ENCODE measurements at places on chromosomes 4 and X.
A peak's percentile ranks its signal among the peaks of the same experiment; 100 is the strongest.

DNA sequence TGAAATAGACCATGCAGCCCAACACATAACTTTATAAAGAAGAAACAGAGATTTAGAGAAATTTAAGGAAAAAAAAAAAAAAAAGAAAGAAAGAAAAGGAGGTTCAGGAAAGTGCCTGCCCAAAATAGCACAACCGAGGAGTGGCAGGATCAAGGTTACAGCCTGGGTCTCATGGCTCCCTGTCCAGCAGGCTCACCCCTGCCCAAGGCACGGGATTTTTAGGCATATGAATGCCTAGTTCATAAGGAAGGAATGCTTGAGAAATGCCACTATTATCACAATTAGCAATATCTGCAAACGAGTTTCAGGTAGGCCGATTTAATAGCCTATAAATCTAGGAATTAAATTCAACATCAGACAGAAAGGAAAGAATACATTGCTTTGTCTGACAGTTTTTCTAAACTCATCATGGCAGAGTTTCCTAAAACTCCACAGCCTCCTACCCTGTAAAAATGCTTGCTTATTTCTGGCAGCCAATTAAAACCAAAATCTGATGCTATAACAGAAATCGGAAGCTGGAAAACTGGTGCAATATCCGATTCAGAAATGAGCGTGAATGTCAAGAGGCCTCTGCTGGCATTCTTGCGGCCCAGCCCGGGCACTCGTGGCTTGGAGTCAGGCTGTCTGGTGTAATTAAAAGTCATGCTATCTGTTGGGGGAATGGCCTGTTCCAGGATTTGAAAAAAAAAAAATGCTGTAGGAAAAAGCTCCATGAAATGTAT is 63.5 kb downstream of the GEMIN8 start:
- DNase-seq = no peak

DNA sequence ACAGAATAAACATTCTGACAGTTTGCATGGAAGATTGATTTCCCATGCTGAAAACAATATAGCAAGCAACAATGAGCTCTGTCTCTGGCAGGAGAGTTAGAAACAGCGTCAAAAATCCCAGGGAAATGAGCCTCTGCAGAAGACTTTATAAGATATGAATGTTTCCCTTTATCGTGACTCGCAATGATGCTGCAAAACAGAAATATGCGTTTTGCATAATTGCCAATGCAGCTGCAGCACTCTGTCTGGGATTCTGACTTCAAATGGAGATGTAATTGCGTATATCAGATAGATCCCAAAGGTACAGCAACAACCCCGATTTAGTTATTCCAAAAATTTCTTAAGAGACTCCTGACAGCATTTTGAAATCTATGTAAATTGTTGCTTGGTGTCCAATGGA is 702.4 kb upstream of the EPHA5 start:
- no peak for DNase-seq

DNA sequence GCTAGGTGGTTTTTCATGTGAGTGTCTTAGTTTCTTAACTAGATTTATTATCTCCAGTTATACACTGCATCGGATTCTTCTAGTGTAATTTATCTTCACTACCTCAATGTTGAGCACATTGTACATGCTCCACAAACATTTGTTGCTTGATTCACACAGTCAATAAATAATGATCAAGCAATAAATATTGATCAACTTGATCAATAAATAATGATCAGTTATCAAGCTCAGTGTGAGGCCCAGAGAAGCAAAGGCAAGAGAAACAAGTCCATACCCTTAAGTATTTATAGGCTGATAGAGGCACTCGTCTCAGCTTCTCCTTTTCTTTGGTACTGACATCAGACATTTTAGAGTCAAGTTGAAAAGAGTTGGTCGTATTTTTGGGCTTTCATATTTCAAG is 5.1 kb upstream of the VBP1 start:
- no peak for DNase-seq

- DNase-seq = peak; percentile 22
Measured at GRCh38 chrX:133171962-133172708, 46.0 kb downstream of the TFDP3 start.

DNA sequence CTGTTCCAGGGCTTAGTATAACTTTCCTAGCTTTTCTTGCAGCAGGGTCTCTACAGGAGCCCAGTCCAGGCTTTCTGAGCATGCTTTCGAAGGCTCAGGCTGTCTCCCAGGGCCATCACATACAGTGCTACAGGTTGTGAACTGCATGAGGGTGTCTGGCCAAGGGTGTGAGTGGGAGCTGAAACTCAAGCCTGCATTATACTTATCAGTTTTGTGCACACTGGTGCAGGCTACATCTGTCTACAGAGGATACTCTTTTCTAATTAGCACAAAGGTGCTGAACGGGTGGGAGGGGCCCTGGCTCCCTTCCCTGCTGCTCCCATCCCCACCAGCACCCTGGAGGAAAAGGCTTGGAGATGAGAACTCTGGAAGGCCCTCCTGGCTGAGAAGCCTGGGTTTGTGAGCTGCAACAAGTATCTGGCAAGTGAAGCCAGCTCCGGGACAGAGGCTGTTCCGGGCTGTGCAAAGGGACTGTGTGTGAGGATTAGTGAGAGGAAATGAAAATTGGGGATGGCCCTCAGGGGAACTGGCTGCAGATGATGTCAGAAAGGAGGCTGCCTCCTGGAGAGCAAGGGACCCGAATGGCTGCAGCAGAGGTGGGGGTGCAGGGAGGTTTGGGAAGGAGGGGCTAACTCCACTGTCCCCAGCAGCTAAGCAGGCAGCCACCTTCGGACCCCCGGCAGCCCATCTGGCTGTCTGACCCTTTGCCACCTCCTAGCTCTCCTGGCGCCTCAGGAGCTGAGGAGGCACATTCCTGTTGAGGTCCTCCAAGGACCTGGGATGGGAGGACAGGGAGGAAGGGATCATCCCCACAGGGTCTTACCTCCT is 68.5 kb downstream of the EFNB1 start:
- DNase-seq = no peak

DNA sequence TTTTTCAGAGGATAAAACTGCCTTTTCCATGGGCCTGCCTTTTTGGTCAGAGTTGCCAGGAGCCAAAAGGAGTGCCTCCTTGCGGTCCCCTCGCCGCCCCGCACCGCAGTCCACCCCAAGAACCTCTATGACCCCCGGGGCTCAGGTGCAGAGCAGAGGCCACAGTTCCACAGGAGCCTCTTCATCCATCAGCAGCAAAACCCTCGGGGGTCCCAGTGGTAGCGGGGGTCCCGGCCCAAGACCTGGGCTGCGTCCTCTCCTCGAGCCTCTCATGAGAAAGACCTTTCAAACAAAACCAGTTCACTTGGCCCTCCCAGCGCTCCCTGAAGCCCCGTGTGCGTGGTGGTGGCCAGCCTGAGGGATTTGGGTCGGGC is 16.8 kb downstream of the ZFYVE28 start:
- DNase-seq = no peak

GRCh38 chr4:86380181-86380724 is 20.4 kb upstream of the MAPK10 start:
- DNase-seq = no peak

DNA sequence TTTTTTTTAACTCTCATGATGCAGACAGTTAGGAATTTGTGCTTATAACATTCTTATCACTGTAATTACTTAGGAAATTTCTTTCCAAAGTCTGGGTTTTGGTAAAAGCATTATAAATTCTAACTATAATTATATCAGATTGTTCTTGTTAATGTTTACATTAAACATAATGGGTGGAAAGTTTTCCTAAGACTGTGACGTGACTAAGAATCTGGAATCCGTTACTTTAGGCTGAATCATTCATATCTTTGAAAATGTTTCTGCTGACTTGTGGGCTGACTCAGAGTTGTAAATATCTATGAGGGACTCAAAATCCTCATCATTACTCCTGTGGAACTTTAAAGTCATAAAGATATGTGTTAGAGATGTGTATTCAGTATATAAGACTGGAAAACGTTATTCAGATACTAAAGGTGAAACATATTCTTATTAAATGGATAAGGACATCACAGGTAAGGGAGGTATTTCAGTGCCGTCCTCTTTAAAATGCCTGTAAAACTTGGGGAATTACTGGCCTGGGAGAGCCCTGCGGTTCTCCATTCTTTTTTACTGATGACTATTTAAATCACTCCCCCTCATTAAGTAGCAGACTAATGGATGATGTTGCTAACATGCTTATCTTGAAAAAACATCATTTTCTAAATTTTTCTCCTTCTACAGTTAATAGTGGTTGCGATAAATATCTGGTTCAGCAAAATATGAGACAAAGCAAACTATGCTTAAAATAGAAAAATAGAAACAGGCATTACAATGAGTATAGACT is 159.0 kb downstream of the DCLK2 start:
- peak; percentile 84 for DNase-seq

DNA sequence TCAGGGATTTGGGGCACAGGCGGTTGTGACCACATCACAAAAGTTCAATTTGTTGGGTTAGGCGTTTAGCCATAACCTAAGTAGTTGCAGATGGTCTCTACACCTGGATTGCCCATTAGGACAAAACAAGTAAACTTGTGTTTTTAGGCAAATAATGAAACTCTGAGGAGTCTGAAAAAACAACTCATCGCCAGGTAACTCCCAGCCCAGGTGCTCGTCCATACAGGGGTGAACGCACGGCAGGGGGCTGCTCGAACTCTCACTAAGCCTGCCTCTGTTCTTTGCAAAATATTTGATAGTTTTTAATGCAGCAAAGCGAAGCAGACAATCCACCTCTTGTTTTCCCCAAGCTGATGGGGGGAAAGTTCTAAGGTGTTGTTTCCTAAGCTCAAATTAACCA is 559 bp upstream of the RHOH start:
- no peak for DNase-seq

GRCh38 chr4:136725286-136726081 is 806.8 kb downstream of the PCDH18 start:
- DNase-seq = no peak

- DNase-seq = no peak
Measured at GRCh38 chrX:70434914-70435586, 9.6 kb upstream of the DLG3 start.

GRCh38 chr4:54499308-54500074 is 158.3 kb upstream of the KIT start:
- no peak for DNase-seq

DNA sequence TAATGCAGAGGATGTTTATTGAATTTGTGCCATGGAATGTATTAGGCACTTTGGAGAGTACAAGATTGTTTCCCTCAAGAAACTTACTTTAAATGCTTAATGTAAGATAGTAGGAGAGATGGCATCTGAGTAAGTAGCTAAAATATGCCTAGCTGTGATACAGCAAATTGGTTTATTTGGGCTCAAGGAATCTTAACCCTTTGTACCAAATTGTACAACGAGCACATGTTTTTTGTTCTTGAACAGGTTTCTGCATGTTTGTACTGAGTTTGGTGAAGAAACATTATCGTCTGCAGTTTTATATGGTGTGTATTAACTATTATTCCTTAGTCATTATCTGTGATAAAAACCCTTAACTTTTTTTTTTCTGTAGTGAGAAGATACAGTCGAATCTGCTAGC is 48.6 kb downstream of the CDS1 start:
- DNase-seq = no peak

DNA sequence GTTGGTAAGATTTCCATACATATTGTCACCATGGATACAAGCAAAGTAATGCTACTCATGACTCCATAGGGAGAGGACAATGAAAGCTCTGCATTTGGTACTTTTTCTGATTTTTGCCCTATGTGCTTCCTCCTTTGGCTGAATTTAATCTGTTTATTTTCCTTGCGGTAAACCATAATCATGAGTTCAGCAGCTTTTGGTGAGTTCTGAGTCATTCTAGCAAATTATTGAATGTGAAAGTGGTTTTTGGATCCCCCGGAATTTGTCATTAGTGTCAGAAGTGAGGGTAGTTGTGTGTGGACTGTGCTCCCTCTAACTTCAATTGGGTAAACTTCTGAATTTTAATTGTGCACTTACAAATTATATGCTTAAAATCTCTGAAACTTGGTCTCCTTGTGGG is 170.3 kb downstream of the MOSPD2 start:
- no peak for DNase-seq
